ENCODE measurements at places on chromosomes 4 and X.

GRCh38 chr4:83603129-83603528 is 67.2 kb downstream of the GPAT3 start:
- DNase-seq, result no peak

DNA sequence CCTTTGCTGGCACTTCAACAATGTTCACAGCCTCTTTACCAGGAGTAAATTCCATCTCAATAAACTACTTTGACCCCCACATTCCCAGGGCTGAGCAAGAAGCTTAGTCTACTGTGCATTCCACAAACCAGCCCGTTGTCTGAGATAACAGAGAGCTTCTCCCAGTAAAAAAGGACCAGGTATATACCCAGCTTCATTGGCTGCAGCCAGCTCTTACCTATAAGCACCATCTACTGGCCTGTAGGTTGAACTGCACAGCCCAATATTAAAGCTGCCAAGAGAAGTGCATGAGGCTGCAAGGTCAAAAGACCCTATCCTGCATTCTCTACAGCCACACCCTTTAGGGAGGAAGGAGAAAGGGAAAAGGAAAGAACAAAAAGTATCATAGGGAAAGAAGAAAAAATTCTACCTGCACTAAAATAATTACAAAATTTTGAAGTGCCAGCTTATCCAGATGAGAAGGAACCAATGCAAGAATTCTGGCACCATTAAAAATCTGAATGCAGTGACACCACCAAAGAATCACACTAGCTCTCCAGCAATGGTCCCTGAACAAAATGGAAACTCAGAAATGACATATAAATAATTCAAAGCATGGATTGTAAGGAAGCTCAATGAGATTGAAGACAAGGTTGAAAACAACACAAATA is 45.7 kb upstream of the INTU start:
- no peak for DNase-seq

- no peak for DNase-seq
Observed at GRCh38 chr4:1595789-1596325, 88.3 kb downstream of the FAM53A start.

DNA sequence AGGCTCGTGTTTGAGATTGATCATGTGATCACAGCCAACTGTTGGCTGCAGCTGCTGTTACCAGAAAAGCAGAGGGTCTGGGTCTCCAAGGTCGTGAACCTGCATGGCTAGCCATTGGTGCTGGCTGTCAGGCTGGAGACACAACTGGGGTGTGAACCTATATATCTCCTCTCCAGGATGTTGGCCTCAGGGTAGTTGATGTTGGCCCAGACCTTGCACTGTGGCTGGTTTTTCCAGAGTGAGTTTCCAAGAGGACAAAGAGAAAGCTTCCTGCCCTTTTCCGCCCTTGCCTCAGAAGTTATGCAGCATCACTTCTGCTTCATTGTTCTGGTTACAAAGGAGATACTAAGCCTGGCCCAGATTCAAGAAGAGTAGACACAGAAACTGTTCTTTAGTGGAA is 607.8 kb upstream of the HS3ST1 start:
- DNase-seq, result no peak

- no peak for DNase-seq
Observed at GRCh38 chrX:46319750-46320149, 225.5 kb downstream of the ZNF674 start.

DNA sequence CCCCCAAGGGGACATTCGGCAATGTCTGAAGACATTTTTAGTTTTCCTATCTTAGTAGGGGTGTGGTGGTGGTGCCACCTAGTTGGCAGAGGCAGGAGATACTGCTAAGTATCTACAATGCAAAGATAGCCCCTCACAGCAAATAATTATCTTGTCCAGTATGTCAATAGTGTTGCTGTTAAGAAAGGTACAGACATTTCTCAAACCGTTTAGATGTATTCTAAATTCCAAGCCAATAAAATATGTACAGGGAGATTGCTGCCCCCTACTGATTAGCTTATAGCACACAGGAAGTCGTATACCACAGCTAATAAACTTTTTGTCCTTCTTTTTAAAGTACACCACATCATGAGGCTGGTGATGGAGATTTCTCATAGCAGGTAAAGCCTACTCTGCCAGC is 260.5 kb downstream of the TMA16 start:
- no peak for DNase-seq

- DNase-seq, result no peak
Observed at GRCh38 chr4:32148111-32148666, 1428.0 kb downstream of the PCDH7 start.

DNA sequence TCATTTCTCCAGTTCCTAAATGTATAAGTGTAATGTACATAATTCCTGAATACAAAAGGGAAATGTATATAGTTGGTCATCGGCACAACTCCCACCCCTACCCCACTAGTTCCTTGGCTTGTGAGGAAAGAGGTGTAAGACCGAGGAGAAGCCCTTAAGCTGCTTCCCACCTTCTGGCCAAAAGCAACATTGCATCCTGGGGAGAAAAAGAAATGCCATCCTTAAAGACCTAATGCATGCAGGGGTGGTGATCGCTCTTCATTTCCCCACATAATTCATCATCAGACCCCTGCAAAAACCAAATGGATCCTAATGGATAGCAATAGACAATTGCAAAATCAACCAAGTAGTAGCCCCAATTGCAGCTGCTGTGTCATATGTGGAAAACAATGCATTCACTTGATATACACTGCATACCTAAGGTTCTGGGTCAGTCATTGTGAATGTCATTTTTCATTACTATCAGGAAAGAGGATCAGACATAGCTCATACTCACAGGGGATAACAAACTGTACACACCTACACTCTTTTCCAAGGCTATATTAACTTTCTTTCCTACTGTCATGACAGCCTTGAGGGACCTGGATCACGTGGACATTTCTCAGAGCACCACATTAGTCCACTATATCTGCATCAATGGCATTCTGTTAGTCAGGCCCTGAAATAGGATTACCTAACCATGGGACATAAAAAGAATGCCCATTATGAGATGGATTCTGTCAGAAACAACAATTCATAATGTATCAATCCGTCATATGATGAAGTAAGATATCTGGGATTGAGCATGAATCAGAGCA is 31.7 kb upstream of the NFXL1 start:
- no peak for DNase-seq

GRCh38 chr4:140249351-140249750 is 95.4 kb upstream of the MAML3 start:
- no peak for DNase-seq

DNA sequence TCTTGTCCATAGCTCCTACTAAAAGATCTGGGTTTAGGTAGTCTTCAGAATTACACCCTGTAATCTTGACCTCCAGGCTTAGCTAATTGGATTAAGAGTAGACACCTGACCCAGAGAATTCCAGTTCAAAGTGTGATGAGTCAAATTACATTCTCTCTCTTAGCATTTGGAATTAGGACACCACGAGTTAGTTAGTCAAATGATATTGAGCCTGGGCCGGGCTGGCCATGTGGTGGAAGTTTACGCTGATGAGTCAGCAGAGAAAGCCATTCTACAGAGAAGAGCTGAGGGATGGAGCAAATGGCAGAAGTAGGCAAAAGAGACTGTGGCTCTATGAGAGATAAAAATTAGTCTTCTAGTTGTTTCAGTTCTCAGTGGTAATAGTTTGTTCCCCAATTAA is 31.1 kb downstream of the CEP44 start:
- DNase-seq, result no peak

GRCh38 chr4:168361365-168362024 is 42.9 kb upstream of the DDX60 start:
- no peak for DNase-seq

DNA sequence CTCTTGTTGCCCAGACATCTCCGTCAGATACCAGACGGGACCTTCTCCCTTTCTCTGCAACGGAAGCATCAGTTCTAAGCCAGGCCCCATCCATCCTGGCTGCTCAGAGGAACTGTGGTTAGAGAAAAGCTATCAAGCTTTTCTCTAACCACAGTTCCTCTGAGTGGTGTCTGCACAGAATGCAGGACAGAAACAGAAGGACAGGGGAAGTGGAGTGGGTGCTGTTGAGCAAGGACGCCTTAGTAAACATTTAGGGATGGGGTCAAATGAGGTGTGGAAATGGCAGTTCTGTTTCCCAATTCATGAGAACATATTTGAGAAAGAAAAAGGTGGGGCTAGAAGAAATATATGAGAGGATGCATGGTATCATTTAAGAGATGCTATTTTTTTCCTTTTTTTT is 283.8 kb downstream of the CRLF2 start:
- DNase-seq, result no peak

DNA sequence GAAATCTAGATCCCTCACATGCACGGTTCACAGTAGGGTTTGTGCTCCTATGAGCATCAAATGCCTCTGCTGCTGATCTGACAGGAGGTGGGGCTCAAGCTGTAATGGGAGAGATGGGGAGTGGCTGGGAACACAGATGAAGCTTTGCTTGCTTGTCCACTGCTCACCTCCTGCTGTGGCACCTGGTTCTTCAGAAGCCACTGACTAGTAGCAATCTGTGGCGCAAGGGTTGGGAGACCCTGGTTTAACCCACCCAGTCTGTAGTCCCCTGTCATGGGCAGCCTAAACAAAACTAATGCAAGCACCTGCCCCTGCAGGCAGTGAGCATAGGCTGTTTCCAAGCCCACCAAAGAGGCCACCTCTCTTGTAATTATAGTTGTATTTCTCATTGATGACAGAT is 116.6 kb downstream of the SHOX start:
- DNase-seq, result no peak

DNA sequence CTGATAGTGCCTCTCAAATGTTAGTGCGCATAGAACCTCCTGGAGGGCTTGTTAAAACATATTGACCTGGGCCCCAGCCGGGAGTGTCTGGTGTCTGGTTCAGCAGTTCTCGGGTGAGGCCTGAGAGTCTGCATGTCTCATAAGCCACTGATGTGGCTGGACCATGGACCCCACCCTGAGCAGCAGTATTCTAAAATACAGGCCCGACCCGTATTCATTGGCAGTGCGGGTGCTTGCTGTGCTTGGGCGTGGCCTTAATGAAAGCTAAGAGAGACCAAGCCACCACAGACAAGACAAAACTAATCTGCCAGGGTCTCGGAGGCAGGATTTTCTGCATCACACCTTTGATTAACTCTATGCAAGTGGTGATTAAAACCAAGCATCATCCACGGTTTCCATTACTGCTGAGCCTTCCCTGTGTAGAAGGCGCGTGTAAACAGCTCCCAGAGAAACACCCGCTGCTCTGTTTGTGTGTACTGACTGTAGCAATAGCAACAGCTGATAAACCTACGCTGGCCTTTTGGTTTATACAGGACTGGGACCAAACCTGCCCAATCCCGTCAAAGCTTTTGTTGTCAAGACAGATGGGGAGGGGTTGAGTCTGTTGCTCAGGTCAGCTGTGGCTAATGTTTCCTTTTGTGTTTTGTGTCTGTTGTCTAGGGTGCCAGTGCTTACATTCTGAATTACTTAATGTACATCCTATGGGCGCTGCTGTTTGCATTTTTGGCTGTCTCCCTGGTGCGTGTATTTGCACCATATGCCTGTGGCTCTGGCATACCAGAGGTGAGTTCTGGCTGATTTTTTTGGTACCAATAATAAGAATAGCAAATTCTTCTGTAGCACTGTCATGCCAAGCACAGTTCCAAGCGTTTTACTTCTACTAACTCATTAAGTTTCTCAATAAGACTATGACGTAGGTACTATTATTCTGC is 40.8 kb downstream of the CLCN4 start:
- no peak for DNase-seq

DNA sequence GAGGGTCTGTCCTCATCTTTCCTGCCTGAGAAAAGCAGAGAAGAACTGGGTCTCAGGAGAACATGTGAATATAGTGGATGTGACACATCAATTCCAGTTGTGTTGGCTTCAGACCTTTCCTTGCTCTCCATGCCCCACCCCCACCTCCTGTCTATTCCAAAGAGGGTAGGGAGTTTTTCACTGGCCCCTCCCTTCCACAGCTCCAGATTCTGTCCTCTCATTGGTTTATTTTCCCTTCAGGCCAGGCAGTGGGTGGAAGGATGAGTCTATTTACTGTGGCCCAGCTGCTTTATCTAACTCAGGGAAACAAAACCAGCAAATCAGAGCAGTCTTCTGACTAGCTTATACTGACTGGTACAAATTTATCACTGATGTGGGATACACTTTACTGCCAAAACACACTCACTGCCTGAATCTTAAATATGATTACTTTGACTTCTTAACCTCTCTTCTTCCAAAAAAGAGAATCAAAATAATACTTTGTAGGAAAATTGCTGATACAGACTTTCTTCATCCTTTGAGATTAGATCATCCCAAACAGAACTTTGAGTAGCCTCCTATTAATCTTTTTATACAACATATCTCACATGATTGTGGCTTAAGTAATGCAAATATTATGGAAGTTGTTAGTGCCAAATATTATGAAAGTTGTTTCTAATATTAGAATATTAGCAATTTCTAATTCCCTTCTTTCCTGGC is 221.2 kb downstream of the MID1 start:
- DNase-seq, result no peak

DNA sequence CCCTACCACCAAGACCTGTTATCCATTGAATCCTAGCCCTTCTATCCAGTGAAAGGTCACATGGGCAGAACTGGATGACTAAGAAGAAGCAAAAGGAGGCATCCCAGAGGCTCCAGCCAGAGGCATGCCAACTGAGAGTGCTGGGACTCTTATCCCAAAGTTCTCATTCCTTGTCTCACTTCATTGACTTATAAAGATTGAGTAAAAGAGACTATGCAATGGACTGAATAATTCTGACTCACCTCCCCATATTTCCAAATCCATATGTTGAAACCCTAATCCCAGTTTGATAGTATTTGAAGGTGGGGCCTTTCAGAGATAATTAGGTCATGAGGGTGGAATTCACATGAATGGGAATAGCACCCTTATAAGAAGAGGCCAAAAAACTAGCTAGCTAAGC is 131.4 kb downstream of the COL25A1 start:
- no peak for DNase-seq

- DNase-seq, result no peak
Observed at GRCh38 chr4:95540227-95540626, 8.5 kb downstream of the UNC5C start.

DNA sequence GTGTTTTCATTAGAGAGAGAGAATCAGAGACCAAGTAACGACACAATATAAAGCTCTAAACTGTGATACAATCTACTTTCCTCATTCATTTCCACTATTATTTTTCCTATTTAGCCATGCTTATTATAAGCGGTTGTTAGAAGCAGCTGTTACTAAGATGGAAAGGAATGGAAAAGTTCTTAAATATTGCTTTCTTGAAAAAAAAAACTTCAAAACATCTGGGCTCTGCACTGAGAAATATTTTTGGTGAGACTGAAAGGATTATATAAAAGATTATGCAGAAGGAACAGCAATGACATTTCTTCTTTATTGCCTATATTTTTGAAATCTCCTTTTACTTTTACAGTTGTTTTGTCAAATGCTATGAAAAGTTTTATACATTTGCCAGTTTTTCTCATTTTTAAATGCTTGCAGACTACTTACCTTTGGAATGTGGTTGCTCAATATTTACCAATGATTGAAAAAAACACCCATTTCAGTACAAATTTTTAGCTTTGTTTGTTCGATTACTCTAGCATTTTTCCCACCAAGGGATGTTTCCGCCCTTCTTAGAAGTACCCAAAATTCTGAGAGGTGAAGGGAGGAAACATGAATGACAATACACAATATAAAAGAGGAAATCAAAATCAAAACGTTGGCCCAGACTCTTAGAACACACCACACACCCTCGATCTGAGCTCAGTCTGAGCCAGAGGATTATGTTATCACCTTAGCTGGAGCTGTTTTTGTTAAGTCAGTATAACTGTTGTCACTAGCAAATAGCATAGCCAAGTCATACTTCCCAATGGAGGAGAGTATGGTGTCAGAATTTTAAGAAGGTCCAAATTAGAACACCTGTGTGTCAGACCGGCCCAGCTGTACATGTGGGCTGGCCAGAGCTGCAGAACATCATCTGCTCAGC is 18.4 kb downstream of the DKK2 start:
- DNase-seq, result no peak

- no peak for DNase-seq
Observed at GRCh38 chr4:18247189-18247588, 225.6 kb upstream of the LCORL start.

- no peak for DNase-seq
Observed at GRCh38 chr4:183182873-183183725, 84.0 kb downstream of the WWC2 start.

All from GF-D8 (cell line).